ENCODE measurements at places on chromosomes 1 and 21. TPM values are rescaled to one million over a fixed set of nuclear protein-coding genes. Genes with fewer than 3 reads are reported as not detected.

- DNase-seq, result no peak
Observed at GRCh38 chr1:40825435-40825788, 36.8 kb downstream of the CITED4 start.

DNA sequence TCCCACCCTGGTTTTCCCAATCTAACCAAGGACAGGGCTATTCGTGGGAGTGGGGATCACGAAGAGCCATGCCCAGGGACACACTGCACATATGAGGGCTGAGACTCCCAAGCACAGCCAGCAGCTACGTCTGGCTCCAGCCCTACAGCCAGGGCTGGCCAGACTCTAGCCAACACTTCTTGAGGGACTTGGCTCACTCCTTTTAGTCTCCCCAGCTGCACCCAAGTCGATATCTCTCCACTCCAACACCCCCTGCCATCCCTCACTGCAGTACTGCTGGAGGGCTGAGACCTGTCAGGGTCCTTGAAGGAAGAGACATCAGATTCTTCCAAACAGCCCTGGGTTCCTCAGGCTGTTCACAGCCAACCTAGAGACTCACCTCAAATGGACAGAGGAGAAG lies 62.6 kb downstream of the CD46 start:
- no peak for DNase-seq

The CR2 gene
- 5.7 TPM for total RNA-seq

DNA sequence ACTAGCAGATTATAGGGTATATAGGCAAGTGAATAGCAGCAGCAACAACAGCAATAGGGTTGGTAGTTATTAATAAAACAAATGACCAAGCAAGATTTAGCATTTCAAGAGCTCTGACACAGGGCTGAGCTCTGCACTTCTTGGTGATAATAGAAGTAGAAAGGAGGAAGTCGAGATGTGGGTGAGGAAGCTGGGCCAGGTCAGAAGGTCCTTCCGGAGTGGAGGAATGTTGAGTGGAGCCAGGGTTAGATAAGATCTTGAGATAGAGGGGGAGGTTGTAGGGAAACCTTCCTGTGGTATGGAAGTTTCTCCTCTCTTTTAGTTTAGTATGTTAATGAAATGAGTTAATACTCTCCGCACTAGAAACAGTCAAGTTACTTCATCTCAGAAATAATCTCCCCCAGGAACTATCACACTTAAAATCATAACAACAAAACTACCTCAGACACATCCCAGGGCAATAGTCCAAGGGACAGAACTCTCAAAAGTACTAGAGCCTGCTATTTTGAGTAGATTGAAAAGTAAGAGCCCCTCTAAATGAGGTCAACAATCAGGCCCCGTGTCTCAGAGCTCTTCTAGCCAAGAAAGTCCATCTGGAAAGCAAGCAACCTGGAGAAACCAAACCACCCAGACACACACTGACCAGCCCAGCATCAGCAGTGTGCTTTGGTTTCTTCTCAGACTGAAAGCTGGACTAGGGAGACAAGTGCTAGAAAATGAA lies 45.4 kb upstream of the ATP1B1 start:
- no peak for DNase-seq

- DNase-seq, result no peak
Observed at GRCh38 chr1:206466840-206467649, 3.2 kb upstream of the IKBKE start.

The SLC25A34 gene
- 1.4 TPM for total RNA-seq

The SYTL1 gene
- total RNA-seq, result 103 TPM

DNA sequence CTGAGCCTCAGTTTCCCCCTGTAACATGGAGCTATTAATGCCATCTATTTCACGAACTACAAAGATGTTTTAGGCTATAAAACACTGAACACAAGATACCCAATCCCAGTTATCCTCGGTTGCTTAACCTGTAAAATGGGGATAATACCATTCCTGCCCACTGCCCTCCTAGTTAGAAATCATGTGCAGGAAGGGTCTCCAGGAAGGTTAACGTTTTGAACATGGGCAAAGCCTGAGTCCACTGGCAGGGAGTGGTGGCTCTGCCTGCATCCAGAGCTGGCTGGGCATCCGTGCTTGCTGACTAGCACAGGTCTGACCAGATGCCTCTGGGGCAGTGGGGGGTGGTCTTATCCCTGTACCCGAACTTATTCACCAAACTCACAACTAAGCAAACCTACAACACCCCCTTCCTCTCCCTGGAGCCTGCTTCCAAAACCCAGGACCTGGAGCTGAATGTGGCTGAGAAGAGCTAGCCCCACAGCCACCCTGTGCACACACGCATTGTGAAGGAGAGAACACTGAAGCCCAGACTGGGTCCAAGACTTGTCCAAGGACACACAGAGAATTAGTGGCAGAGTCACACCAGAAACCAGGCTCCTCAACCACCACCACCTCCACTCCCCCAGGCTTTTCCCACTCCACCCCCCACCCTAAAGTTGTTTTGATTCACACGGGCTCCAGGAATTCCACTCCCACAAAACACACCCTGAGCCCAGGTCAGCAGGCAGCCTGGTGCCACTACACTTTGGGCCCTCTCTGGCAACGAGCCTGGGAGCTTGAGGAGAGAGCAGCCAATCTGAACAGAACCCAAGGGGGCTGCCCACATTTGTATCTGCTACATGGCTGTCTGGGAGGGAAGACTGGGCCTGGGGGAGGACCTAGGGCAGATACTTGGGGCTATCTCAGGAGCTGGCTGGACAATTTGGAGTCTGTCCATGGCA lies 1.6 kb downstream of the E2F2 start:
- no peak for DNase-seq

All from CD8-positive, alpha-beta T cell (primary cell).